Natural killer cell (primary cell): ENCODE measurements at places on chromosomes 11 and 22.

DNA sequence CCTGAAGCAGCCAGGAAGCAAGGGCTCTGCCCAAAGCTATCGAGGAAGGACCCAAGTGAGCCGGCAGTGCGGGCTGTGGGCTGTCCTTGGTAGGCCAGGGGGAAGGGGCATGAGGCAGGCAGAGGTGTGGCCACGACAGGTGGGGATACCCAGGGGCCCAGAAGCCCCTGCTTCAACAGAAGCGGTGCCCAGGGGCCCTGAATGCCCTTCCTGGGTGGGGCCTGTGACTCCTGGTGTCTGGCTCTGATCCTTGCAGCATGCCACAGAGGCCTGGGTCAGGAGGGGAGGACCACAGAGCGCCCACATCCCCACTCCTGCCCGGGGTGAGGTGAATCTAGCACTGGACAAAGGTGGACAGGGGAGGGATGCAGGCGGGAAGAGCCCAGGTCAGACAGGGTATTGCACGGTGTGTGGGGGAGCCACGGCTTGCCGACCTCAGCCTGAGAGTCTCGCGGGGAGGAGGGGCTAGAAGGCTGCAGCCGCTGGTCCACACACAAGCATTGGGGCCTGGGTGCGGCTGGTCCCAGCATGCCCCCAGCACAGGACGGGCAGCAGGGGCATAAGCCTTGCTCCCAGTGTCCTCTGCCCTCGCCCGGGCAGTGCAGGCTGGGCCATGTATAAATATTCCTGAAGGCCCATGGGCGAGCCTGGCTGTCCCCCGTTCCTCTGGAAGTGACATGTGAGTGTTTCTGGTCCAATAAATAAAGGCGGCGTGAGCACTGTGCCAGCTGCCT is 19.0 kb downstream of the MAFF start:
- DNase-seq = no peak

GRCh38 chr11:27307232-27307631 is 55.8 kb downstream of the CCDC34 start:
- DNase-seq = no peak

GRCh38 chr11:28631148-28631547 is 523.0 kb downstream of the METTL15 start:
- DNase-seq = no peak

GRCh38 chr11:76721755-76722677 is 51.5 kb upstream of the LRRC32 start:
- DNase-seq = peak; percentile 83

GRCh38 chr22:17117400-17117799 is 3.8 kb downstream of the TMEM121B start:
- no peak for DNase-seq

DNA sequence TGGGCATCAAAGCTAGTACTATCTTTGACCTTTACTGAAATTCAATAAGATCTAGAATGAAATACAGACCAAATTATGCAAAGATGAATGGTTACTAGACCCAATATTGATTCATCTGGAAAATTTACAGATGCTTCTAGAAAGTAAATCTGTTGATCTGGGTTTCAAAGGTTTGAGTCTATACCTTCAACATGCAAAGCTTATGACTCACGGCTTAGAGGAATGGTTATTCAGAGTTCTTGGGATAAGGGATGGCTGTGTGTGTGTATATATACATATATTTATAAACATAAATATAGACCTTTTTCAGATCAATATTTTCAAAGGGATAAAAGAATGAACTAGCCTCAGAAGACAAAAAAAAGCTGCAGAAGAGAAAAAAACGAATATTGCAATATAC is 1.3 kb downstream of the SPTY2D1 start:
- DNase-seq = no peak

DNA sequence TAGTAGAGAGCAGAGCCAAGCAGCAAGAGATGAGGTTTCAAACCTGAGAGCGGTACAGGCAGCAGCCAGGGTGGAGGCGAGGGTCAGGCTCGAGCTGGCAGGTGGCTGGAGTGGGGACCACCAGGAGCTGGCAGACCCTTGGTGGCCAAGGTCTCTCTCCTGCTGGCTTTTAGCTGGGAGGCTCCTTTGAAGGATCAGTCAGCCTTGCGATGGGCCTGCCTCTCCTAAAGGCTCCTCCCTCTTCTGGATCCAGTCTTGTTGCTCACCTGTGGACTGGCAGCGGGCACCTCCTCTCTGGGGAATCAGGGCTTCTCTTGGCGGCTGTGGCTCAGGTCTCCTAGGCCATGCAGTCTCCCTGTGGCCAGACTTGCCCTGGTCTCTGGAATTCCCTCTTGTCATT is 24.8 kb downstream of the TPST2 start:
- DNase-seq = no peak

DNA sequence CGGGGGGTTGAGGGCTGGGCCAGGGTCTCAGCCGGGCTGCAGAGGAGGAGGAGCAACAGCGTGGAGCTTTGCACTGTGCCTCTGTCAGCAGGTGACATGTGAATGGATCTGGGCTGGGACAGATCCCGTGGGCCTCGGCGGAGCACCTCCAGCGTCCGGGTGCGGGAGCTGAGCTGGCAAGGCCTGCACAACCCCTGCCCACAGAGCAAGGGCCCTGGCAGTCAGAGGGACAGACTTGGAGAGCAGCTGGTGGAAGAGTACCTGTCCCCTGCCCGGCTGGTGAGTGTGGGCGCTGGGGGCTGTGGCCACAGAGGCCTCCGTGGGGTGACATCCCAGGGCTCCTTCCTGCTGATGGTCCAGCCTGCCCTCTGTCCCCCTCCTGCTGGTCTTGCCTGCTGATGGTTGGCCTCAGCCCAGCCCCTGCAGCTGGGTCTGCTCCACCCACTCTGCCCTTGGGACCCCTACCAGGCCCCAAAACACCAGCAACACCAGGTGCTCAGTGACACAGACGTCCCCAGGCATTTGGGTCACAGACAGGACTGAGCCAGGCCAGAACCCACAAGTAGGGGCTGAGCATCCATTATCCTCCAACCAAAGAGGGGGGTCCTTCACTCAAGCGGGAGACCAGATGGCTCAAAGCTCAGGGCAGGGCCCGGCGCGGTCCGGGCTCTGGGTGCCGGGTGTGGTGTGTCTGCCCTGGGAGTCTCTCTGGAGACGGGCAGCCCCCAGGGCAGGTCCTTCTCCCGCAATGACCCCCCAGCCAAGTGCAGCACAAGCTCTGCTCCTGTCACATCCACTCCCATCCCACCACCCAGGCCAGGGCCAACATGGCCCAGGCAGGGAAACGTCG is 3.5 kb downstream of the LRRC56 start:
- DNase-seq = no peak

GRCh38 chr22:48198489-48199459 is 1436.3 kb downstream of the TBC1D22A start:
- no peak for DNase-seq

GRCh38 chr11:83061883-83062282 is 9.8 kb downstream of the RAB30 start:
- no peak for DNase-seq

GRCh38 chr11:57873196-57873911 is 111.8 kb downstream of the CTNND1 start:
- no peak for DNase-seq

DNA sequence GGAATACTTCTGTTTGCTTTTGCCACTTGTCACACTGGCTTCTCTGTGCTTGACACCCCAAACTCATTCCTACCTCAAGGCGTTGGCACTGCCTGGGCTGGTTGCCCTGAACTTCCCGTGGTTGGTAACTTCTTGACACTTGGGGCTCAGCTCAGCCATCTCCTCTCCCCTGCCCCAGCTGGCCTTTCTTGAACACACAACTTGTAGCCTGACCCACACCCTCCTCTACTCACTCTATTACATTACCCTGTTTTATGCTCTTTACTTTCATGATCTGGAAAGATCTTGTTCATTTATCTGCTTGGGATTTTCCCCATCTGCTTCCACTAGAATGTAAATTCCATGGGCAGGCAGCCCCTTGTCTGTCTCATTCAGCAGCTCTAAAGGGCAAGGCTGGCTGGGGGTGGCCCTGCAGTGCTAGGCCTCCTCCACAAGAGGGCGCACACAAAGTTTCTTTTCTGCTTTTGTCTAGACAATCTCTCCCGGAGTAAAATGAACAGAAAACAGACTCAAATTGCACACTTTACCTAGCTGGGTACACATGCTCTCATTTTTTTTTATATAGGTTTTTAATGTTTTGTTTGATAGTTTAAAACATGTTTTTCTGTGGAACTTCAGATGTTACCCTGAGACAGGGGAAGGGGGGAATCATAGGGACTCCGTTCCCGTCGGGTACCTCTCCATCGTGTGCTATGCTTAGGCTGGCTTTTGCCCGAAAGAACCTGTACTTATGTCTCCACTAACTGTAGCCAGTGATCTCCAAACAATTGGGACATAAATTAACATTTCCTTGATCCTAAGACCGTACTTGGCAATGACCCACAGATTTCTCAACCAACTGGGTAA is 16.4 kb upstream of the MRGPRX2 start:
- DNase-seq = peak; percentile 71

DNA sequence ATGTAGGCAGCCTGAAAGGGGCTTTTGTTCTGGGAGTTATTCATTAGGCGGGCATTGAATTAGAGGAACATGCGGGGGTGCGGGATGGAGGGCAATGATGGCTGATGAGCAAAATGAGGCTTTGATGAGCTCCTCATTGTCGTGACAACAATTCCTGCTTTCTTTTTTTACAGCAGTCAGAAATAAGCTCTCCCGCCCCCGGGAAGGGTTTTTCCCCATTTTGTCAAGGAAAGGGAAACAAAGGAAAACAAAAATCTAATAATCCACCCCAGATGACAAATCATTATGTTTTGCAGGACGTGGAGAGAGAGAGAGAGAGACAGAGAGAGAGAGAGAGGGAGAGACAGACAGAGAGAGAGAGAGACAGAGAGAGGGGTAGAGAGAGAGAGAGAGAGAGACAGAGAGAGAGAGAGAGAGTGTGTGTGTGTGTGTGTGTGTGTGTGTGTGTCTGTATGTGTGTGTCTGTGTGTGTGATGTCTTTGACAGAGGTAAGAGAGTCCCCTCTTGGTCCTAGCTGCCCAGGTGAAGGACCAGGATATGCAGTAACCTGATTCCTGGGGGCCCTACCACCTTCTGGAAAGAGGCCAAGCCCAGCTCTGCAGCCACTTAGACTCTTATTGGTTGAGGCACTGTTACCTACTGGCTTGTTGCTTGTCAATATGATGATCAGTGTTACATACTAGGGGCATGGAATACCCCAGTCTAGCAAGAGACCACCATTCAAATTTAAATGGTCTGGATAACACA is 46.7 kb upstream of the PARVA start:
- no peak for DNase-seq

- DNase-seq = no peak
Measured at GRCh38 chr22:44718418-44718817, 16.4 kb downstream of the PRR5 start.

GRCh38 chr11:78415338-78415737 is 2.3 kb downstream of the GAB2 start:
- DNase-seq = no peak

- no peak for DNase-seq
Measured at GRCh38 chr11:27973851-27974536, 134.0 kb downstream of the KIF18A start.

GRCh38 chr11:82732734-82733443 is 775 bp downstream of the FAM181B start:
- DNase-seq = peak; percentile 14

GRCh38 chr11:100403816-100404215 is 283.3 kb upstream of the ARHGAP42 start:
- no peak for DNase-seq

- no peak for DNase-seq
Measured at GRCh38 chr22:25745341-25746011, 3.5 kb downstream of the MYO18B start.

- no peak for DNase-seq
Measured at GRCh38 chr11:16361108-16361865, 4.9 kb upstream of the SOX6 start.

DNA sequence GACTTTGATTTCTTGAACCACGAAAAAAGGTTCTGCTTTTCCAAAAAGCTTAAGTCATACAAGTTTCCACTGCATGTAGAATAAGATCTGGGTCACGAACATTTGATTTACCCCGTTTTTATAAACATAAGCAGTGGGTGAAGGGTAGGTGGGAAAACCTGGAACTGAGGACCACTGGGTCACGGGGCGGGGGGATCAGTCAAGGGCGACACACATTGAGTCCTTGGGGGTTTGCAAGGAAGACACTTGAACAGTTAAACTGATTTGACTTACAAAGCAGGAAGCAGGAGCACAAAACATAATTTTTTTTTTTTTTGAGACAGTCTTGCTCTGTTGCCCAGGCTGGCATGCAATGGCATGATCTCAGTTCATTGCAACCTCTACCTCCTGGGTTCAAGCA is 10.9 kb downstream of the FADS3 start:
- no peak for DNase-seq

GRCh38 chr11:11608783-11609232 is 13.0 kb downstream of the GALNT18 start:
- DNase-seq = no peak

DNA sequence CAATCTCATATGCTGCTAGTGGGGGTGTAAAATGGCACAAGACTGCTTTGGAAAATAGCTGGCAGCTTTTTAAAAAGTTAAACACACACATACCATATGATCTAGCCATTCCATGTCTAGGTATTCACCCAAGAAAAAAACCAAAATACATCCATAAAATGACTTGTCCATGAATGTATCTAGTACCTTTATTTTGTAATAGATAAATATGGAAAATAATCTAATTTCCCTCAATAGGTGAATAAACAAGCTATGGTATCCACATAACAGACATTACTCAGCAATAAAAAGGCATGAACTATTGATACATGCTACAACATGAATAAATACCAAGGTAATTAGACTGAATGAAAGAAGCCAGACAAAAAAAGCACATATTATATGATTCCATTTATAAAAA is 22.9 kb downstream of the RNF141 start:
- DNase-seq = no peak

- no peak for DNase-seq
Measured at GRCh38 chr11:105022527-105022926, 441 bp downstream of the CASP5 start.

DNA sequence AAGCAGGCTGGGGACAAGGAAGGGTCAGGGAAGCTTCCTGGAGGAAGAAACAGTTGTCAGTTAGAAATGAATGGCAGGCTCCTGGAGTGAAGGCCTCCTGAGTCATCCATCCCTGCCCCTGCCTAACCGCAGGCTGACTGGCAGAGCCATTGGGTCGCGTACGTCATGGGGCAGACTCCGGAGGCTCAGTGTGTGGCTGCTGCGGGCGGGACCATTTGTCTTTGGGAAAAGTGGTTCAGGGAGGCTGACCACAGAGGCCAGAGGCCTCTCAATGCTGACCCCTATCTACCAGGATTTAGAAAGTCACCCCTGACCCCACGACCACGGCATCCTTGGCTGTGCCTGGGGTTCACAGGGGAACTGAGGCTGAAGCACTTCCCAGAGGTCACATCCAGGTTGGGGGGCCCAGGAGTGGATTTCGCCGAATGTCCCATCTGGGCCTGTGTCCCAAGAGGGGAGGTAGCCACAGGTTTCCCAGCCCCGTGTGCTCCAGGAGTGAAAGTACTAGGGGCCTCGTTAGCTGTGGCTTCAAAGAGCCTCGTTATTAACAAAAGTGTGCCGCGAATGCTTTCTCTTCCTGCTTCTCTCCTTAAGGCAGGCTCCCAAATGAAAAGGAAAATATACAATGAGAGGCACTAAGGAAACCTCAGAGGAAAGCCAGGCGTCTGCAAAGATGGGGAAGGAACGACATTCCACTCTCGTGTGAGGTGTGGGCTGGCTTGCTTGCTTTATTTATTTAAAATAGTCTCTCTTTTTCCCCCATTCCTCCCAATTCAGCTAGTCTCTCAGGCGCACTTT is 58.9 kb downstream of the FLRT1 start:
- DNase-seq = no peak
